Bladder microvascular endothelial cell (primary cell): ENCODE measurements at places on chromosomes 12 and 14. TPM values are rescaled to one million over a fixed set of nuclear protein-coding genes. Genes with fewer than 3 reads are reported as not detected.

Gene KERA
- total RNA-seq, result not detected in 2 replicates

Gene NAV3
- 6.0 and 6.3 TPM in 2 replicates for total RNA-seq

Gene GPR84
- total RNA-seq, result 0.16 TPM in 1 of 2 replicates, not detected in the other

Gene FOXA1
- total RNA-seq, result not detected in 2 replicates

Gene NRL
- 0.82 and 0.97 TPM in 2 replicates for total RNA-seq

Gene FAM181A
- not detected in 2 replicates for total RNA-seq
